Activated T-helper 9 cell treated with anti-CD3 and anti-CD28 coated beads, Interleukin-2, amount 50 U/mL, for 16 hours (primary cell): ENCODE measurements at places on chromosomes 4 and X.

DNA sequence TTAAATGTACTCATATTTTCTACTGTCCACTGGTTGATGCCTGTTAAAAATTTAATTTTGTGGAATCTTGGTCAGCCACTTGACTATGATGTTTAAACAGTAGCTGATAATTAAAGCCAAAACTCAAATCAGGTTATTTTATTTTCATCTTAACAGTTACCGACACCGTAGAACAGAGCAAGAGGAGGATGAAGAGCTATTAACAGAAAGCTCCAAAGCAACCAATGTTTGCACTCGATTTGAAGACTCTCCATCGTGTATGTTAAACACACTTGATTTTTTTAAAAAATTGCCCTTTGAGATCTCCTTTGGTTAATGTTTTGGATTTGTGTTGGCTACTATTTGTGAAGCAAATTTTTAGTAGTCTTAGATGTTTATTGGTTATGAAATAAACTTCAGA is 10.7 kb downstream of the SMARCA5 start:
- DNase-seq = no peak

- no peak for DNase-seq
Measured at GRCh38 chrX:69290292-69290691, 125.0 kb upstream of the PJA1 start.

- DNase-seq = no peak
Measured at GRCh38 chrX:81286608-81287007, 84.7 kb downstream of the SH3BGRL start.

DNA sequence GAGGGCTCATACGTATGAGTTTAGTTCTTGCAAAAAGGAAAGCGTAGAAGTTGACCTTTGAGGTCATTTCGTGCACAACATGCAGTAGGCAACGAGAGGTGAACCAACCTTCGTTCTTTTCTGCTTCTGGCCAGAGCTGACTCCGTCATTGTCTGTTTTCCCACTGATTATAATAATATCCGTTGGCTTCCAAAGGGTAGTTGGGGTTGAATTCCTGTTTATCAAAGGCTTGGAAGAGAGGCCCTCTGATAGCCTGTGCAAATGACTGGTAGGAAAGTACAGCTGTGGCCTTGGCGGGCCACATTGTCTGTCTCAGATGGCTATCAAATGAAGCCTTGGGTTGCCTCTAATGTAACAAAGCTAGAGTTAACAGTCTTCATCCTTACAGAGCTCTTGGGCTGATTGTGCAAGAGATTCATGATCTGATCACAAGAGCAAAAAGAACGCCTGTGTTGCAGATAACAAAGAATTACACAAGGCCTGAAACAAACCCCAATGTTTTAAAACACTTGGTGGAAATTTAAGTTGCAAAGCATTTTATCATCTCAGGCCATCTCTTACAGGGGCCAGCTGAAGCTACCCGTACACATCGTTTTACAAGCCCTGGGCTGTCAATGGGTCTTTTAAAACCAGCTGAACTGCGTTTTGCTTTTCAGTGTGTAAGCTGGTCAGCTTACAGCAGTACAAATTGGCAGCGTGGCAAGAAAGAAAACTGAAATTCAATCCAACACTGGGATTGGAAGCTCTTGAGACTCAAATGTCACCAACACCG is 46.1 kb upstream of the FAM9C start:
- no peak for DNase-seq

- DNase-seq = no peak
Measured at GRCh38 chrX:34350561-34351335, 218.6 kb upstream of the FAM47A start.

GRCh38 chr4:111991163-111991562 is 154.1 kb upstream of the FAM241A start:
- no peak for DNase-seq

- no peak for DNase-seq
Measured at GRCh38 chr4:159526172-159526571, 423.3 kb downstream of the RAPGEF2 start.

GRCh38 chr4:74536557-74536956 is 91.6 kb downstream of the AREG start:
- DNase-seq = no peak

DNA sequence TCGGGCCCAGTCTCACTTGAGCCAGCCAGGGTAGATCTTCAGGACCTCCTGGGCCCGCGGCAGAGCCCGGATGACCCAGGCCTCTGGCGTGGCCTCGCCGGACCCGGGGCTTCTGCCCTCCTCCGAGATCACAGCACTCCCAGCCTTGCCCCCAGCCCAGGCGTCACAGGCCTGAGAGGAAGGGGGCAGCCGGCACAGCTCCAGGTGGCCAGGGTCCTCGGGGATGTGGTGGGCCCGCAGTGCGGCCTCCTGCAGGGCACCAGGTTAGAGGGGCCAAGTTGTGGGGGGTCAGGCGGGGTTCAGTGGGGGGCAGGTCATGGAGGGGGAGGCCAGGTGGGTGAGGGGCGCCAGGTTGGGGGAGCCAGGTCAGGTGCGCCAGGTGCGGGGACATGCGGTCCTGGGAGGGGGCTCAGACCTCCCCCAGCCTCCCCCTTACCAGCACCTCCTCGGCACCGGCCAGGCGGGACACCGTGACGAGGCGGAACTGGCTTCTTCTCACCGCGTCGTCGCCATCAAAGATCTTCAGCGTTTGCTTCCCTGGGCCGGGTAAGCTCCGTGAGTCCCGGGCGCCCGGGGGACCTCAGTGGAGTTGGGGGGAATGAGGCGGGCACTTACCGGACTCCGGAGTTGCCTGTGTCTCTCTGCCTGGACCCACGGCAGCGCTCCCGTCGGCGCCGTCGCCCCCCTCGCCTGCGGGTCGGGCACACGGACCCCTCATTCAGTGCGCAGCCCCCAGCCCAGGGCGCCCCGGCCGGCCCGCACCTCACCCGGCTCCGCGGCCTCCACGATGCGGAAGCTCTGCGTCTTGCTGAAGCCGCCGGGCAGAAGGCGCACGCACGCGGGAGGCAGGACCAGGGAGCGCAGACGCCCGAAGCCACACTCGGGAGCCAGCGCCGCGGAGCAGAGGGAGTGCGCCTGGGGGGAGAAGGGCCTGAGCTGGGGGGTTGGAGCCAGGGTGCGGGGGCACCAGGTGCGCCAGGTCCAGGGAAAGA is 6.0 kb downstream of the DGKQ start:
- no peak for DNase-seq
